ENCODE measurements at places on chromosomes 3 and 15. TPM values are rescaled to one million over a fixed set of nuclear protein-coding genes. Genes with fewer than 3 reads are reported as not detected.

GRAMD1C gene
- 8.6 TPM for total RNA-seq

AGBL1 gene
- total RNA-seq = 0.10 TPM

TNFSF10 gene
- 129 TPM for total RNA-seq

VIPR1 gene
- 202 TPM for total RNA-seq

DNA sequence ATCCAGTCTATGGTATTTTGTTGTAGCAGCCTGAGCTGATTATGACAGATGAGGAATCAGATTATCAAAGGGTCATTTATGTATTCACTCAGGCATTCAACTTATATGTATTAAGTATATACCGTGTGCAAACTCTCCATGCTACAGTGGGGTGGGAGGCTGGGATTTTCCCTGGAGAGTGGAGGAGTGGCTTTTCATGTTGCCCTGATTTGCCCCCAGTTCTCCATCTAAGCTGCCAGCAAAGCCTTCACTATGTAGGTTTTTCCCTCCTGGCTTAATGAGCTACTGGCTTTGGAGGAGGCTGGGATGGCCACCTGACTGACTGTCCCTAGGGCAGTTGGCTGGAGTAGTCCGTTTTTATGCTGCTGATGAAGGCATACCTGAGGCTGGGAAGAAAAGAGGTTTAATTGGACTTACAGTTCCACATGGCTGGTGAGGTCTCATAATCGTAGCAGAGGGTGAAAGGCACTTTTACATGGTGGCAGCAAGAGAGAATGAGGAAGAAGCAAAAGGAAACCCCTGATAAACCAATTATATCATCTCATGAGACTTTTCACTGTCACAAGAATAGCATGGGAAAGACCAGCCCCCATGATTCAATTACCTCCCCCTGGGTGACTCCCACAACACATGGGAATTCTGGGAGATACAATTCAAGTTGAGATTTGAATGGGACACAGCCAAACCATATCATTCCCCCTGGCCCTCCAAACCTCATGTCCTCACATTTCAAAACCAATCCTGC, 253.9 kb downstream of the RPLP1 start:
- DNase-seq = no peak

DNA sequence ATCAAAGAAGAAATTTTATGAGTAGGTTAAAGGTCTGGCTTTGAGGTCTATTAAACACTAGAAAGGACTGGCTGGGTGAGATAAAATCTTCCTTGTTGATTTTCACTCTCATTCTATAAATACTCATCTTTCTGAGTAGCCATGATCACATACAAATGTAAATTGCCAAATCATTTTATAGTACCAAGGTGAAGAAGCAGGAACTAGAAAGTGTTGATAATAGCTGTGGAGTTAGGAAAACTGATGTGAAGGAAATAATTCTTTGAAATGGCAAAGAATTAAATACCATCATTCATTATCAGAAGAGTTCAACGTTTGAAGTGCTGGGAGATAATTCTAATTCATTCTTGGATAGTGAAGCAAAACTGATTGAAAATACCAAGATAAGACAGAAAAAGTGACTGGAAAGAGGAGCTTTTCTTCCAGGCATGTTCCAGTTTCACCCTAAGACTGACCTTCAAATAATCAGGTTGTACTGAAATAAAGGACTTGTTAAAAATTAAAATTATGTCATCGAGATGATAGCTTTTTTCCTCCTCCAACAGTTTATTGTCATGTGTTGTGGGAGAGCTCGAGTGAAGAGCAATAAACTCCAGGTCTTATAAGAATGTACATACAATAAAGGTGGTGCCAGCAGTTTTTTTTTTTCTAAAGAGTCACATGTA, 17.4 kb downstream of the THBS1 start:
- DNase-seq = no peak

DNA sequence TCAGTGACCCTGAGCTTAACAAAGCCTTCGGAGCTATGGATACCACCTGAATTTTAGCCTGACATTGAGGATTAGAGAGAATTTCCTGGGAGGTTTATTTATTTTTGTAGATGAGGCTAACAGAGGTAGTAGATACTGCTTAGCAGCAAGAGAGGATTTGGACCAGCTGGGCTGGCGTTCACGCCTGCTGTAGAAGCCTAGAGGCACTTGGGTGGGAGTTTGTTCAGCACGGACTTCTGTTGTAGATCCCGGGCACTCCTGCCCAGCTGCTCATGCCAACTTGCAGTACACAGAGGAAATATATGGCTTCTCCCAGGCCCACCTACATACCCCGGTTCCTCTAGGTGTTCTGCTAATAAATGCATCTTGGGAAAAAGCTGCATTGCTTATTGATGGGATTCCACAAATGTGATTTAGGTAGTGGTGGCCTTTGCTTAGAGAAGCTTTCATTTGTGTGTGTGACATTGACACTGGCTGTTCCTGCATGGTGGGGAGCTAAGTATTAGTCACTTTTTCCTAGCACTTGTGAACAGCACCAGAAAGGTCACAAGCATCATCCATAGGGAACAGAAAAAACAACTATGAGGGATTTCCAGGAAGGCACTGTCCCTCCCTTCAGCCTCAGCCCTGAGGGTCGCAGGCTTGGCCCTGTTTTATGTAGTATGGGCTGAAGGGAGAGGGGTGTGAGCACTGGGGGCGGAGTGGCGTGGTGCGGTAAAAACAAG, 324.8 kb upstream of the LRRFIP2 start:
- no peak for DNase-seq

- no peak for DNase-seq
Measured at GRCh38 chr15:86235667-86236066, 156.0 kb downstream of the AGBL1 start.
